ENCODE measurements at places on chromosomes 16 and 17.

GRCh38 chr17:62597920-62598319 lies 29.6 kb upstream of the MRC2 start:
- DNase-seq: no peak

DNA sequence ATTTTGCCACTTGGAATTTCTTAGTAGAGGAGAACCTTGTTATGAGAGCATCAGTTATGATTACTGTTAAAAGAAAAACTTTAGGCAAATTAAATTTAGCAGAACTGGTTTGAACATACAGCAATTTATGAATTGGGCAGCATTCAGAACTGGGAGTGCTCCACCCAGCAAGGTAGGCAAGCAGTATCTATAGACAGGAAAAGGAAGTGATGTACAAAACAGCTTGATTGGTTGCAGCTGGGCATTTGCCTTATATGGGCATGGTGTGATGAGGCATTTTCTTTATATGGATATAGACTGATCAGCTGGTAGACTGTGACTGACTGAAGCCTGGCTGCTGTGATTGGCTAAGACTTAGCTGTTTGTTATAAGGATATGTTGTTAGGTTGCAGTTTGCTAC lies 17.6 kb upstream of the CYLD start:
- no peak for DNase-seq

DNA sequence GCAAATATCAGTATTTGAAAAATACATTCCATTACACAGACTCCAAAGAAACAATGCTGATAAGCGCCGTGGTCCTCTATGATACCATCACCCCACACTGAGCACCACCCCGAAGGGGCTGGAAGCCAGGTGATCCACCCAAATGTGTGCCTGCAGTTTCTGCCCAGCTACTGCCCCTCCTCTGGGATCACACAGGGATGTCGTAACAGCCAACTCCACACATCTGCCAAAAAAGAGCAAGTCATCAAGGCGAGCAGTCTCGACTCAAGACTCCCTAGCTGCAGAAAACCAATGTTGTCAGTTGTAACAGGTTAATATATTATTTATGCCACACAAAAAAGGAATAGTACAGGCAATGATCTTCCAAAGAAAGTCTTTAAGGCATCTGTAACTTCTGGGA lies 21.0 kb downstream of the CYB5D2 start:
- DNase-seq: no peak

GRCh38 chr16:86213437-86214205 lies 296.7 kb upstream of the FOXF1 start:
- DNase-seq: no peak

DNA sequence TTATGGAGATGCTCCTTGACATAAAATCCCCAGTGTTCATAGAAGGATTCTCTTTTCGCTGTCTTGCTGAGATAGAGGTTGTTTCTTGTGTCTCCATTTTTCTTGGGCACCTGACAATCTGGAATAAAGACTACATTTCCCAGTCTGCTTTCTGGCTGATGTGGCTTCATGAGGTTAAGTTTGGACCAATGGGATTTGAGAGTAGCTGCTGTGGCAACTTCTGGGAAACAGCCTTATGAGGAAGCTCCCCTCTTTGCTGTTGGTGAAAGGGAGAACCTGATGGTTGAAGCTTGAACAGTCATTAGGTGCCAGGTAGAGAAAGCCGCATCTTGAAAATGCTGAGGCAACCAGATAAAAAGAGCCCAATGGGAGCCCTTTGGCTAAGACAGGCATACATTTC lies 24.4 kb downstream of the HS3ST4 start:
- no peak for DNase-seq

DNA sequence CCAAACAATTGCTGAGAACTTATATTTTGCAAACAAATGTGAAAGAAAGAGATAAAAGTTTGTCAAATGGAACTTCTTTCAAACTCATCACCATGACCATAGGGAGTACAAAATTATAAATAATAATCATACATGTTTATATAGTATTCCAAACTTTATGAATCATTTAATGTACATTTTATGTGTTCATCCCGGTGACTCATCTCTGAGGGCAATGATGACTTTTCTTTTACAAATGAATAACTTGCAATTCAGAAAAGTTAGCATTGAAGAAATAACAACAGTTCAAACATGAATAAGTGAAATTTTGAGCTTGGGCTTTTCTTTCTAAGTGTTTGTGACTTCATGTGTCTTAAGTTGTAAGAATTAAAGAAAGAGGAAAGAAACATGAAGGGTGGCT lies 66.3 kb upstream of the CDH8 start:
- no peak for DNase-seq

Measured in NCI-H1436 (cell line).